Endothelial cell (in vitro differentiated cells): ENCODE measurements at places on chromosomes 6 and 20. TPM values are rescaled to one million over a fixed set of nuclear protein-coding genes. Genes with fewer than 3 reads are reported as not detected.

NT5E gene
- total RNA-seq = 47.1 TPM

SLC26A8 gene
- total RNA-seq = 0.97 TPM

GRM1 gene
- total RNA-seq = 0.23 TPM

CRIP3 gene
- total RNA-seq = 1.1 TPM

TREM1 gene
- total RNA-seq = 0.38 TPM

RFX6 gene
- not detected for total RNA-seq

KIF16B gene
- total RNA-seq = 10.5 TPM

OR2J3 gene
- total RNA-seq = not detected

HTR1E gene
- total RNA-seq = not detected

TFAP2C gene
- 0.82 TPM for total RNA-seq

KIFC1 gene
- 19.0 TPM for total RNA-seq

HMGCLL1 gene
- total RNA-seq = 1.2 TPM

APCDD1L gene
- total RNA-seq = not detected

MAFB gene
- 2.1 TPM for total RNA-seq

KCNK16 gene
- not detected for total RNA-seq

SYNDIG1 gene
- 8.1 TPM for total RNA-seq

OR2H2 gene
- total RNA-seq = not detected

SLC17A4 gene
- not detected for total RNA-seq

EEF1E1 gene
- total RNA-seq = 14.0 TPM

EFCAB8 gene
- 1.1 TPM for total RNA-seq

CAGE1 gene
- total RNA-seq = not detected

EPB41L1 gene
- 19.3 TPM for total RNA-seq

VGLL2 gene
- 0.77 TPM for total RNA-seq

PLEKHG1 gene
- 135 TPM for total RNA-seq

HLA-DPA1 gene
- 8.5 TPM for total RNA-seq

MLN gene
- not detected for total RNA-seq

GTSF1L gene
- not detected for total RNA-seq

TNFRSF21 gene
- 32.5 TPM for total RNA-seq

JPH2 gene
- 0.80 TPM for total RNA-seq
